ENCODE measurements at places on chromosomes 11 and 22.
A peak's percentile ranks its signal among the peaks of the same experiment; 100 is the strongest.

GRCh38 chr22:46076651-46077339 lies 73.5 kb upstream of the PPARA start:
- no peak for DNase-seq

DNA sequence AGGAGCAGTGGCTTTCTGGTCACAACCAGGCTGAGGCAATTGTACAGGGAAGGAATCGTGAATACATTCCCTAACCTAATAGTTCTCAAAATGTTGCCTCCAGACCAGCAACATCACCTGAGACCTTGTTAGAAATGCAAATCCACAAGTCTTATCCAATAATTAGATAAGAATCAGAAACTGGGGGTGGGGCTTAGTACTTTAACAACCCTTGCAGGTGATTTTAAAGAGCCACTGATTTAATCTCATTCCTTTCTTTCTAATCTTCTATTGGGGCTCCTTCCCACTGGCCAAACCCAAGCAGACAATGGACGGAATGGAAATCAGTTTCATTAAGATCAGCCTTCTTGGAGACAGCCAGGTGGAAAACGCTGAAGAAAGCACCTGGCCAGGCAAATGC lies 142.4 kb upstream of the DDI1 start:
- no peak for DNase-seq

DNA sequence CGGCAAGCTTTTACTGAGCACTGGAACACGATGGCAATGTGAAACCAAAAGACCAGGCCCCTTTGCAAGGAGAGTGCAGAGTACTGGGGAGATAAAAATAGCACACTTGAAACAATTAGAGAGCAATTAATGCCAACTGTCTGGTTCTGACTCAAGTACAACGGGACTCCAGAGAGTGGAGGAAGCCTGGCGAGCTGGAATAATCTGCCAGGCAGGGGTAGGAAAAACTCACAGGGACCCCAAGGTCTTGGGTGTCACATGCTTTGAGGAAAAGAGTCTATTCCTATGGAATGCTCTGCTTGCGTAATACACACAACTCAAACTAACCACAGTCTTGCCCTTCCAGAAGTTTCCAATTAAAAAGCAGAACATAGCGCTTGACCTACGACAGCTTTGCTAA lies 113.0 kb upstream of the CLMP start:
- DNase-seq = no peak

GRCh38 chr22:44411226-44412135 lies 86.6 kb downstream of the RTL6 start:
- DNase-seq = no peak

DNA sequence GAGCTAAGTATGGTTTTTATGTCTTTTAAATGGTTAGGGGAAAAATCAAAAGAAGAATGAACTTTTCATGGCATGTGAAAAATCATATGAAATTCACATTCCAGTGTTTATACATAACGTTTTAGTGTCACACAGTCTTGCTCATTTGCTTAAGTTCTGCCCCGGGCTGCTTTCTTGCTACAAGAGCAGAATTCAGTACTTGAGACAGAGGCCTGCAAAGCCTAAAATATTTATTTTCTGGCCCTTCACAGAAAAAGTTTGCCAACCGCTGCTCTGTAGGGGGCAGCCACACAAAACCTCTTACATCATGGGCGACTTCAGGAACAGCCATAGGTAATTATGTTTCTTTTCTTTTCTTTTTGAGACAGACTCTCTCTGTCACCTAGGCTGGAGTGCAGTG lies 1.0 kb upstream of the ATG2A start:
- no peak for DNase-seq

DNA sequence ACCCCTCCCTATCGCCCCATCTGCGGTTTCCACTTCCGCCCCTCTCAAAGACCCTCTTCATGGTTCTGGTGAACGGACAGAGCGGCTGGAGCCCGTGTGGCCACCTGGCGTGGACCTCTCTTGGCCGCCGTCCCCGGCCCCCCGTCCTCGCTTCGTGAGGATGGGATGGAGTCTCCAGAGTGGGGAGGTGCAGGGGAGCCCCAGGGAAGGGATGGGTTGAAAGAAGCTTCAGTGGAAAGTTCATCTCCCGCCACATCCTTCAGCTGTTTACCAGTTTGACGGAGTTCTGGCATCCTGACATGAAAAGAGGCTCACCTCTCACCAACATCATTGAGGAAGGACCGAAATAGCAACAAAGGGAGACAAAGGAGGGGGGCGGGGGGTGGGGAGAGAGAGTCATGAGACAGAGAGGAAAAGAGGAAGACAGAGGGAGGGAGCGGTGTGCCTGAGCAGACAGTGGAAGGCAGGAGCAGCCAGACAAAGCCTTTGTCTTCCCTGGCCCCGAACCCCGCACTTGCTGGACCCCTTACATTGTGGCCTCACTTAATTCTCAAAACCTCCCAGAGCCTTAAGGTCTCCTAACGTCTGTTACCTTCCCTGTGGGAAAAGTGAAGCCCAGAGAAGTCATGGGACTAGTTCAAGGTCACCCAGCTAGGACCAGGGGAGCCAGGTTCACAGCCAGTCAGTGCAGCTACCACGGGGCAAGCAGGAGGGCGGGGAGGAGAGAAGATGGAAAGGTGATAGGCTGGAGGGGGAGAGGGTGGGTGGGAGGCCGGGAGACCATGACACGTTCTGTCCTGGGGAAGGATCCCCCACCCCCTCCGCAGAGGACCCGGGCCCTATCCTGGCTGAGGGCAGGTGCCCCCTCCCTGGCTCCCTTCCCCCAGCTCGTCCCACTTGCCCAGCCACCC lies 54.9 kb downstream of the CD6 start:
- DNase-seq = peak; percentile 61

GRCh38 chr22:33958741-33959140 lies 38.5 kb upstream of the LARGE1 start:
- no peak for DNase-seq

GRCh38 chr22:31490496-31490925 lies 869 bp upstream of the EIF4ENIF1 start:
- DNase-seq = peak; percentile 64

DNA sequence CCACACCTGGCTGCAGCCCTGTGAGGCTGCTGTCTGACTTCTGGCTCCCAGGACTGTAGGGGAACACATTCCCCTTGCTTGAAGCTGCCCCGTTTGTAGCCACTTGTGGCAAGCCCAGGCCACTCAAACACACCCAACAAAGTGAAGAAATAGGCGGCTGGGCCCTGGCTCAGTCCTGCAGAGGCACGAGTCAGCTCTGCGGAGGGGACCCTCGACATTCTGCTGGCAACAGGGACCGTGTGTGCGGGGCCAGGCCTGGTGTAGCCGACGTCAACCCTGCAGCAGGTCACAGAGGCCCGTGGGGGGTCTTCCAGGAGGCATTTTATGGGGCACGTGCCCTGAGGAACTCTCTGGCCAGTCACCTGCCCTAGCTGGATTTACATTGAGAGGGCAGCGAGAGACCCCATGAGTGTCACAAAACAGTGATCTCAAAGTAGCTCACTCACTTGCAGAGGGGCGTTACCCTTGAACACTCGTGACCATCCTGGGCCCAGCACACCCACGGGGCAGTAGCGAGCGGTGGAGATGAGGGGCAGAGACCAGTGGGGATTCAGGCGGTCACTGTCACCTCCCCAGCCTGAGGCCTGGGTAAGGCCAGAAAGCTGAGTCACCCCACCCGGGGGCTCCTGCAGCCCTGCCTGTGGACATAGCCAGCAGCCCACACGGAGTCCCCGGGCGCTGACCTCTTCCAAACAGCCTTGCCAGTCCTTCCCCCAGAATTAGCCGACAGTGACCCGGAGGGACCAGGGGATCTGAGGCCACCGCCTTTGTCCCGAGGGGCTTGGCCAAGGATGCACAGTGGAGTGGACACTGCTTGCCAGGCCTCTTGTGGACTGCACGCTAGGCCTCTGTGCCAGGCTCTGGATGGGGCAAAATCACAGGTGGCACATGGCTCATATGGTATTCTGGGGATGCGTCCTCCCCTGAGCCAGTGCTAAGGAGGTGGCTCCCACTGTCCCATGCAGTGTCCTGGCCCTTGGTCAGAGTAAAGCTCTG lies 139.5 kb downstream of the CTTN start:
- DNase-seq = no peak

GRCh38 chr11:69490516-69490915 lies 9.1 kb downstream of the LINC01488 start:
- no peak for DNase-seq

Measured in activated CD4-positive, alpha-beta T cell treated with anti-CD3 and anti-CD28 coated beads for 48 hours (primary cell).